ENCODE measurements at places on chromosomes 7 and 10.

GRCh38 chr10:22539579-22540298, 174.6 kb downstream of the PIP4K2A start:
- DNase-seq, result no peak

DNA sequence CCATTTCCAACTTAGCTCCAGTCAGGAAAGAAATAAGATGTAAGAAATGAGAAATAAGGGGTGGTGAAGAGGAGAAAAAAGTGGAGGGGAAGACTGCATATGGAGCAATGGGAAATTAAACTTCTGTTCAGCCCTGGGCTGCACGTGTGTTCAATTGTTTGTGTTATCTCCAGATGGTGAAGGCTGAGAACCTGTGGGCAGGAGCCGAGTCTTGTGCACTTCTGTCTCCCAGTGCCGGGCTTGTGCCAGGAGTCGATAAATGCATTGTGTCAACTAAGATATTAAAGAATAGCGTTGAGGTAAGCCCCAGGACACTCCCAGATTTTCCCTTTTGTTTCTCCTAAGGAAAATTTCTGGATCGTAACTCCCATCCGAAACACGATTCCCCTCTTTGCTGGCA, 98.2 kb downstream of the PRLHR start:
- no peak for DNase-seq

DNA sequence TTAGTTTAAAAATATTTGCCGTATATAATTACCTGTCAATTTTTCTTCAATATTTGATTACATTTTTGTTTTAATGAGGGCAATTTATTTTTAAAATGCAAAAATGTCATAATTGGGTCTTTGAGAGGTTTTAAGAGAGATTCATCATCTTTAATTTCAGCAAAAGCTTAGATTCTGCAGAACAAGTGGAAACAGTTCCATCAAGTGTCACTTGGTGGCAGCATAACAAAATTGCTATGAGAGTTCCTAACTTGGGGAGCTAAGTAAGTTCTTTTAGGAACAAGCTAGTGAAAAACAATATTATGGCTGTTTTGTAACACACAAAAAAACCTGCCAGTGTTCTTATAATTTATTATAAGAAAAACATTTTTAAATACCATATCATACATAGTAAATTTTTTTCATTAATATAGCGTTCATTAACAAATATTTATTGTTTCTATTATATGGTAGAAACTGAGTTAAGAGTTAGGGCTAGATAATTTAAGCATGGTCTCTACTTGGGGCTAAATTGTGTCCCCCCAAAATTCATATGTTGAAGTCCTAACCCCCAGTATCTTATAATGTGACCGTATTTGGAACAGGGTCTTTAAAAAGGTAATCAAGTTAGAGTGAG, 155.2 kb downstream of the MAGI2 start:
- DNase-seq, result peak; percentile 73

- peak; percentile 75 for DNase-seq
These were observed 34.7 kb downstream of the ENTPD7 start for GRCh38 chr10:99693933-99694583.

DNA sequence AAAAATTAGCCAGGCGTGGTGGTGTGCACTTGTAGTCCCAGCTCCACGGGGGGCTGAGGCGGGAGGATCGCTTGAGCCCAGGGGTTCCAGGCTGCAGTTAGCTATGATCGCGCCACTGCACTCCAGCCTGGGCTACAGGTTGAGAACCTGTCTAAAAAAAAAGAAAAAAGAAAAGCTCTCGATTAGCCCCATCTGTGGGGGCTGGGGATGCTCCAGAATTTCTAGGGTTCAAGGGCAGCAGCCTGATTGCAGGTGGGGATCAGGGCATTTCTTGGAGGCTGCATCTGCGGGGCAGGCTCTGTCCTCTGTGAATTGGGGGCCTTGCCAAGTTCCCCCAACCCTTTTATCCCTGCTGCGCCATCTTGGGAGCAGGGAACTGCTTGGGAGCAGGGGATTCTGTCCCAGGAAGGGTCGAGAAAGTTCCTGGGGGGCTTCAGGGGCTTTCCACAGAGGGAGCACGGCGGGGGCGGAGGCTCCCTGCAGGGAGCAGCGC, 651 bp upstream of the ARPC1A start:
- DNase-seq, result no peak

Measured in astrocyte of the spinal cord (primary cell).